ENCODE measurements at places on chromosomes 5 and 9. TPM values are rescaled to one million over a fixed set of nuclear protein-coding genes. Genes with fewer than 3 reads are reported as not detected.
A peak's percentile ranks its signal among the peaks of the same experiment; 100 is the strongest.

DAB2 gene
- 17.3 TPM for polyA plus RNA-seq

RNF208 gene
- polyA plus RNA-seq = not detected

FBLL1 gene
- not detected for polyA plus RNA-seq

ARHGEF37 gene
- polyA plus RNA-seq = not detected

- DNase-seq = peak; percentile 39
Measured at GRCh38 chr9:91949946-91950664, at the start of gene ROR2. Gene ROR2, minus strand, starts transcription at chr9:91950228.

DNA sequence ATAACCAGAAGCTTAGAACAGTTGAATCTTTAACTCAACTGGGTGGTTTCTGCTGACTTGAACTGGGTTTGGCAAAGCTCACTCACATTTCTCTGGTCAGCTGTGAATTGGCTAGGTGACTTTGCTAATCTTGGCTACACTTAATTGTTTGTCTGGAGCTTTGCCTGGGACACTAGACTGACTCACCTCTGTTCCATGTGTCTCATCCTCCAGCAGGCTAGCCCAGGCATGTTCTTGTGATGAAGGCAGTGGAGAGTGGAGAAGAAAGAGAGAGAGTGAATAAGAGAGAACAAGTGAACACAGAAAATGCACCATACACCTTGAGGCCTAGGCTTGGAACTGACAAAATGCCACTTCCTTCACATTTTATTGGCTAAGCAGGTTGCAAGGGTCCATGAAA lies 32.6 kb downstream of the SPATA31D1 start:
- DNase-seq = no peak

DNA sequence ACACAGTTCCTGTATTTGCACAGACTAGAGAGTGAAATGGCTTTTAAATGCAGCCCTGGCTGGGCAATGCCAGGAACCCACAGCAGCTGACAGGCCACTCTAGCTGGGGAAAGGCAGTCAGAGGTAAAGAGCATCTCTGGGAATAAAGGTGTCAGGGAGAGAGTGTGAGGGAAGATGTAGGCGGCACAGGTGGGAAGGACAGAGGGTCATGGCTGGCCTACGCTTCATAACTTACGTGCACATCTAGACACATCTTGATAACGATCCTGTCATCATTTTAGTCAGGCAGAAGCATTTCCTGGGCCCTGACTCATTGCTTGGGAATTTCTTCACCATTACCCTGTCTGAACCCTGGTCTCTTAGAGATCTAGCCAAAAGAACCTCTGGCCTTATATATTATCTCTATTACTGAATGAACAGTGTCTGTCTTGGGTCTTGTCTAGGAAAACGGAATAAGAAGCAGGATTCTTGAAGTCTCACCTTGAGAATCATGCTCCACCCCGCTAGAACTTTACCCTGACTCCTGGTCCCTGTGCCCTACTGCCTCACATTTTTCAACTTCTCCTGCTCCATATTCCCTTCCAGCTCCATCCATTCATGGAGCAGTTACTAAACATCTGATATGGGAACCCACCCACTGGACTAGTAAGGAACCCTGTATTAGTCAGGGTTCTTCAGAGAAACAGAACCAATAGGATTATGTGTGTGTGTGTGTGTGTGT lies 106.4 kb upstream of the ELL2 start:
- DNase-seq = no peak

Data from immature natural killer cell (primary cell).